HS-27A (cell line): ENCODE measurements at places on chromosomes 1 and 21.

GRCh38 chr1:201254625-201255478 is 28.5 kb upstream of the PKP1 start:
- no peak for DNase-seq

GRCh38 chr1:6141592-6141991 is 38.5 kb downstream of the CHD5 start:
- DNase-seq: no peak

DNA sequence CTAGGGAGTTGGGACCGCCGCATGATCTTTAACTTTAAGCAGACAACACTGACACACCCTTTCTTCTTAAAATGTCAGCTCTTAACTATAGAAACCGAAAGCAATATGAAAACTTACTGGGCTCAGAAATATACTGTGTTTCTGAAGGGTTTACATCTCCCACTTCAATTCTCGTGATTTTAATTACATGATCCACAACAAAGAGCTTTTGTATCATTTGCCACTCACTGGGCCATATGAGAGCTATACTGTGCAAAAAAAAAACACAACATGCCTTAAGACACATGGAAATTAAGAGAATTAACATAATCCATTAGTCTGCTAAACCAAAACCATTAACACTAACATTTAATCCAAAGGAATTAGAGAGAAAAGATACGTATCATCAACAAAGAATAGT is 35.0 kb upstream of the RAP1GAP start:
- no peak for DNase-seq

DNA sequence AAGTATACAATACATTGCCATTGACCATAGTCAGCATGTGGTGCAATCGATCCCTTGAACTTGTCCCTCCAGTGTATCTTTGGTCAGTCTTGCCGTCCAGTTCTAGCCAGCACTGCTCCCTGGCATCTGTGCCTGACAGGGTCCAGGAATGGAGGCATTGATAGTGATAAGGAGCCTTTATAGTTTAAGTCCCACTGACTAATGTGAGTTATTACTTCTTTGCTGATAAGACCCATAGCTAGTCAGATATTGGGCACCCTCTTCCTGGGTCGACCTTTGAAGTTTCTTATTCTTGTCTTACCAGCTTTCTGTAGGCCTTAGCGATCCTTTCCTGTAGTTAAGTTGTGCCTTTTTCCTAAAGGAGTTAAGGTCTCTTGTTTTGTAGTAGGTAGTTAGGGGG is 13.0 kb downstream of the UCK2 start:
- no peak for DNase-seq

GRCh38 chr1:222243902-222244301 is 304.0 kb downstream of the HHIPL2 start:
- no peak for DNase-seq

DNA sequence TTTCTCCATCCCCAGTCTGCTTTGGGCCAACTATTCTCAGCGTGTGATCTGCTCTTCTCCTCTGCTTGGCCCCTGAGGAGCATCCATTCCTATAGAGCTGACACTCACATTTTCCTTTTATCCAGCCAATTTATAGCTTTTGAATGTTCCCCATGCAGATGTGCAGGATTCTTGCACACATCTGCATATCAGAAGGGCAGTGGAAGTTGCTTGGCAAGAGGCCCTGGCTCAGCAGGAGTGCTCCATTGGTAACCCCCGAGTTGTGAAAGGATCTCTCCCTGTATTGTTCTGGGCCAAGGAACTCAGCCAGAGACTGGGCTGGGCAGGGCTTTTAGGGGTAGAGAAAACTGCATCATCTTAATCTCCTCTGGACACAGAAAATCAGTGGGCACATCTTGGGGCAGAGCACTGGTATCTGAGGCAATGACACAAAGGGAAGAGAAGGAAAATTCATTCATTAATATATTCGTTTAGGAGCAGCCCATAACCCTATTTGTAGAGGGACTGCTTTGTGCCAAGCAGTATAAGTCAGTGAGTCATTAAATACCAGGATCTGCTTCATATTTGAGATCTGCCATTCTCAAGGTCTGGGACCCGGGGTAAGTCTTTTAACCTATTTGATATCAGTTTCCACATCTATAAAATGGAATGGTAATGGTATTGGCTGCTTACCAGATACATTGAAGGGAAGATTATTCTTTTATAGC is 31.0 kb upstream of the BEND5 start:
- DNase-seq: no peak

DNA sequence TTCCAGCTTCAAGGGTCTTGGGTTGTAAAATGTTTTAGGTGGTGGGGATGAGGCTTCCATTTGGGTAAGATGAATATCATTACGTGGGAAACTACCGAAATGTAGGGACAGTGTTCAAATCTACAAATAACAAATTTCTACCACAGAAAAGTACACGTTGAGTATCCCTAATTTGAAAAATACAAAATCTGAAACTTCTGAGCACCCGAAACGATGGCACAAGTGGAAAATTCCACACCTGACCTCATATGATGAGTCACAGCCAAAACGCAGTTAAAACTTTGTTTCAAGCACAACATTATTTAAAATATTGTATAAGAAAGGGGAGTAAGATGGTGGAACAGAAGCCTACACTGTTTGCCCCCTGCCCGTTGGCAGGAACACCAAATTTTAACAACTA is 8.8 kb upstream of the HENMT1 start:
- no peak for DNase-seq

DNA sequence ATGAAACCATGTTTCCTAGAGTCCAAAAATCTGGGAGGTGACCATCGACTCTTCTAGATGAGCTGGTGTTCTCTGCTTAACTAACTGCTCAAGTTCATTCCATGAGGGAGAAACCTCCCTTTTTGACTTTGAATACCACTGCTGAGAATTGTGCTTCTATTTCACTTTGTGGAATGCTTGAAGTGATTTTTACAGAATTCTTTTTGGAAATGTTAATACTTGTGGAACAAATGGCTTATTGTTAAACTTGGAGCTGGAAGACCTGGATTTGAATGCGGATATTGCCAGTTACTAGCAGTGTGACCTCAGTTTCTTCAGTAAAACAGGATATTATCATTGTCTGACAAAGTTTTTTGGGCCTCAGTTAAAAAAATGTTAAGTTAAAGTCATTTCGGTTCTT is 36.5 kb upstream of the APP start:
- no peak for DNase-seq

- DNase-seq: no peak
These were observed 20.2 kb downstream of the ATP5PO start for GRCh38 chr21:33895356-33895755.
